ENCODE measurements at places on chromosomes 3 and 15.

- DNase-seq: no peak
These were observed 153.5 kb downstream of the RPLP1 start for GRCh38 chr15:69606144-69606543.

GRCh38 chr3:73563896-73564582, 60.7 kb downstream of the PDZRN3 start:
- DNase-seq: no peak

- no peak for DNase-seq
These were observed 14.7 kb downstream of the SHOX2 start for GRCh38 chr3:158091531-158091930.

GRCh38 chr3:112619295-112619694, 21.6 kb downstream of the CCDC80 start:
- DNase-seq: no peak
